ENCODE measurements at places on chromosomes 5 and 9. TPM values are rescaled to one million over a fixed set of nuclear protein-coding genes. Genes with fewer than 3 reads are reported as not detected.

Gene CCT5
- 88.4 TPM for total RNA-seq

Gene OR1Q1
- not detected for total RNA-seq

Gene URM1
- 37.3 TPM for total RNA-seq

DNA sequence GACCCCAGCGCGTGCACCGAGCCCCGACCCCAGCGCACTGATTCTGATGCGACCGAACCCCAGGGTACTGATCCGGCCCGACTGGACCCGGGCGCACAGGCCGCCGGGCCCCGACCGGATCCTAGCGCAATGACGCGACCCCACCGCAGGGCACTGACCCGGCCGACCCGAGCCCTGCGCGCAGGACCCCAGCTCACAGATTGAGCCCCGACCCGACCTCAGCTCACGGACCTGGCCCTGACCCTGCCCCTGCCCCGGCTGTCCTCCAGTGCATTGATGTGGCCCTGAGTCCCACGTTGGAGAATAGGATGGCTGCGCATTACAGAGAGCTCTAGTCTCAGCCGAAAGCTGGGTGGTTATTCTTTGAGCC, 438 bp downstream of the TRIP13 start:
- DNase-seq = no peak

- no peak for DNase-seq
Observed at GRCh38 chr9:33130961-33131789, 36.0 kb downstream of the B4GALT1 start.

DNA sequence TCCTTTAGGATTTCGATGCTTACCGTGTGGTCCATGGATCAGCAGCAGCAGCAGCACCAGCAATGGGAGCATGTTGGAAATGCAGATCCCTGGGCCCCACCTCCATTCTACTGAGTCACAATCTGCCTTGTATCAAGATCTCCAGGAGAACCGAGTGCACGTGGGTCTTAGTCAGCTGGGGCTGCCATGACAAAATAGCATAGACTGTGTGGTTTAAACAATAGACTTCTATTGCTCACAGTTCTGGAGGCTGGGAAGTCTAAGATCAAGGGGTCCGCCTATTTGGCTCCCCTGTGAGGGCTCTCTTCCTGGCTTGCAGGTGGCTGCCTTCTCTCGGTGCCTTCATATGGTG, 1.3 kb upstream of the PROP1 start:
- DNase-seq = peak; percentile 32

DNA sequence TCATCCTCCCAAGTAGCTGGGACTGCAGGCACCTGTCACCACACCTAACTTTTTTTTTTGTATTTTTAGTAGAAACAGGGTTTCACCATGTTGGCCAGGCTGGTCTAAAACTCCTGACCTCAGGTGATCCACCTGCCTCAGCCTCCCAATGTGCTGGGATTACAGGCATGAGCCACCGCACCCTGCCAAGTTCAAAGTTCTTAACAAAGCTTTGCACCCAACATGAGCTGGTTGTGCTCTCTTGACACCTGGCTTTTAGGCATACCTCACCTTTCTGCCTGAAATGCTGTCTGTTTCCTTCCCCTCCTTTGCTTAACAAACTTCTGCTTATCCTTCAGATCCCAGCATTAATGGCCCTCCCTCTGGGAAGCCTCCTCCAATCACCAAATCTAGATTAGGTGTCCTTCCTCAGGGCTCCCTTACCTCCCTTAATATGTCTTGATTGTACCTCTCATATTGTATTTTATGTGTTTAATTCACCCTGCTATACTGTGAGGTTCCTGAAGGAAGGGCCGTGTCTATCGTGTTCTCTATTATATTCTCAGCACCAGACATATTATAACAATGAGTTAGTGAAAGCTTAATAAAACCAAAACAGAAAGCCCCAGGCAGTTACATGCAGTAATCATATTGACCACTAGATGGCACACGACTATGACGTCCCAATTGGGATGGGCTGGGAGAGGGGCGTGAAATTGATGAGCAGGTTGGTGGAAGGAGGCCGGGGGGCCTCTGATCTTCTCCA, 62.9 kb upstream of the PPARGC1B start:
- DNase-seq = no peak
